Astrocyte (in vitro differentiated cells and primary cell): ENCODE measurements at places on chromosomes 6 and 20.

DNA sequence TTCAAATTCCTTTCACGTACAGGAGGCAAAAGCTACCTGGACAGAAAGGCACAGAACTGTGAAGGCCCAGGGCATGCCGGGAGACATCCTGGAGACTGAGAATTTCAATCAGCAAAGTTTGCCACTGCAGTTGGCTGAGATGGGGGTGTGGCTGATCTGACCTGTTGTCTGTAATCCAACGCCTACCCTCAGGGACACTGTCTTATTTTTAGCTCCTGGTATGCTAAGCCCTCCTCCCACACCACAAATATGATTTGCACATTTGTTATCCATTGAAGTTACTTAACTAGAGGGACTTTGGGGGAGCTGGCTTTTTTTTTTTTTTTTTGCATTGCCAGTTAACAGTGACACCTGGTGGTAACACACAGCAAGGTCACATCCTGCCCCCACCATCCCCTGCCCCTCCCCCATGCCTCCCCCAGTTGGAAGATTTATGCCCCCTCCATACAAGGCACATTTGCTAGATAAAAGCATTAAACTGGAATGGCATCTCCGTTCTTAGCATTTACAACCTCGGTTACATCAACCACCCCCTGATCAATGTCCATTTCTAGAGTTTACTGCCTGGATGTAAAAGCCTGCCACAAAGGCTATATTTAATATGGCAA lies 40.4 kb downstream of the TTI1 start:
- peak; percentile 86 for DNase-seq

DNA sequence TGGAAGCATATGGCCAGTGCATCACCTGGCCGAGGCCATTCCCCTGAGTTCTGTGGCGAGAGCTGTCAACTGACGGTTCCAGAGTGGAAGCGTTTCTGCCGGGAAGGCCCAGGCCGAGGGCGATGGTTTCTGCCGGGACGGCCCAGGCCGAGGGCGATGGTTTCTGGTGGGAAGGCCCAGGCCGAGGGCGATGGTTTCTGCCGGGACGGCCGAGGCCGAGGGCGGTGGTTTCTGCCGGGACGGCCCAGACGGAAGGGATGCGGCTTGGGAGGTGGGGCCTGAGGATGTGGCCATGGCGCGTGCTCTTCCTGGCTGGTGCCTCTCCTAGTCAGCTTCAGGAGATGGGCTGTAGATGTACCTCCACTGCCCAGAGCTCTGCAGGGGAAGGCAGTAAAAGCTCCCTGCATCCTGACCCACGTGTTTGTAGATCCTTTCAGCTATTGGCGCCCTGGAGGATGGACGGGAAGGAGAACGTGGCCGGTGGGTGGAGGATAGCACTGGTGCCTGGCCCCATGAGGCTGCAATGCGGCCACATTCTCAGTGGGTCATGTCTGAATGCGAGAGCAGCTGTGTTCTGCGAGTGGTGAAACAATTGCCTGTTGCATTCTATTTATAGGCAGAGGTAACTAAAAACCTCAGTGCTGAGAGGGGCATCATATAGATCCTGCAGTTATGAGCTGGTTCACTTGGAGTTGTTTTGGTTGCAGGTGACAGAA lies 12.8 kb downstream of the TPD52L2 start:
- DNase-seq: no peak

DNA sequence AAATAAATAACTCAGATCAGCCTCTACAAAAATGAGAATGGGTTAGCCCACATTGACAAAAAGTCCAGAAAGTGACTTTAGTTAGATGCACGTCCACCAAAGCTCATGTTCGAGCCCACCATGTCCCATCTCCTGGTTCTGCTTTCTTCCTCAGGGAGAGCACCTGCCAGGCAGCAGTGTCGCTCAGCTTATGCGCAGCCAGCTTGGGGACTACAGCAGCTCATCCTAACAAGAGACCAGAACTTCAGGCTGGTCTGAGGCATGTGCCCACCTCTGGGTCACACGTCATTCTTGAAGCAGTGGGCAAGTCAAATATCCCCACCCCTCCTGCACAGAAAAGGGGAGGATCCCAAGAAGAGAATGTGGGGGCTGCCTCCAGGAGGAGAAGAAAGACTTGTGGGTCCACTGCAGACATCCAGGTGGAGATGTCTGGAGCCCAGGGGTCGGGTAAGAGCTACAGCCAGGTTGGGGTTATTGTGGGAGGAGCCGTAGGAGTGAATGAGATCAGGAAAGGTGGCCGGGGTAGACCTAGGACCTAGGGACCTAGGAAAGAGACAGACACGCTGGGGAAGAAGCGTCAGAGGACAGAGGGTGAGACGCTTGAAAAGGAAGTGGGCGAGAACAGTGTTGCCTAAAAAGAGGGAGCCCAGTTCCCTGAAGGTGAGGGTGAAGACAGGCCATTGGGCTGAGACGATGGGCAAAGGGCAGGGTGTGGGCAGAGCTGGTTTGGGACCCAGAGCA lies 52.5 kb downstream of the SSR1 start:
- no peak for DNase-seq

- DNase-seq: no peak
Measured at GRCh38 chr20:62453186-62453808, 22.5 kb downstream of the GATA5 start.

- DNase-seq: peak; percentile 83
Measured at GRCh38 chr6:27592481-27593199, 119.7 kb upstream of the ZNF184 start.

GRCh38 chr6:170031684-170032121 lies 259.2 kb downstream of the DLL1 start:
- no peak for DNase-seq
